ENCODE measurements at places on chromosomes 1 and 21.

- no peak overlapping the region for H3K4me3 ChIP-seq
- H3K27me3 ChIP-seq, result no peaks in the 10 kb centered on the region
- H3K36me3 ChIP-seq, result no peaks in the 10 kb centered on the region
These were observed 3.0 kb downstream of the ITLN2 start for GRCh38 chr1:160951443-160952128.

DNA sequence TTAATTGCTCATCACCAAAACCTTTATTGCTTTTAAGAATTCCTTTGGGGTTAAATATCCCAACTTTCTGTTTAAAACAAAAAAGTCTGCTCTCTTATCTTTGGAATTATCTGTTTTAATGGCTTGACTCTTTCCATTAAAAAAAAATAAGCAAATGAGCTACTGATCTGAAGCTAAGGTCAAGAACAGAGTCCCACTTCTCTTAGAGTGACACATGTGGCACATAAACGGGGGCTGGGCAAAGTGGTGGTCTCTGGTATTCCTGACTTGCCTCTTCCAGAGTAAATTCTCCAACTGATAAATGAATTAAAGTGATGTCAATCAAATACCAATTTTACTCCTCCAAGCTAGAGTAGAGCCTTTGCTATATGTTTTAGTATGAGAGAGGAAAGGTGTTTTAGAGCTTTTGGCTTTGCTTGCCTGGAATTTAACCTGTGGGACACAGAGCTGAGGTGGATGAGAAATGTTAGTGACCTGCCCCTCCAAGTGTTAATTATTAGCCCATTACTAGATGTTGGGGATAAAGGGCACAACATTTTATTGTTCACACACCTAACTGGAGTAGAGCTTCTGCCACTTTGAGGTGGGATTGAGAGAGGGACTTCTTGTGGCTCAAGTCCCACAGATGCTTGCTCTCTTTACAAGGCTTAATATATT is 864.0 kb downstream of the LRRIQ3 start:
- H3K27me3 ChIP-seq, result no peaks in the 10 kb centered on the region
- H3K27ac ChIP-seq, result no peak overlapping the region
- DNase-seq, result no peak

DNA sequence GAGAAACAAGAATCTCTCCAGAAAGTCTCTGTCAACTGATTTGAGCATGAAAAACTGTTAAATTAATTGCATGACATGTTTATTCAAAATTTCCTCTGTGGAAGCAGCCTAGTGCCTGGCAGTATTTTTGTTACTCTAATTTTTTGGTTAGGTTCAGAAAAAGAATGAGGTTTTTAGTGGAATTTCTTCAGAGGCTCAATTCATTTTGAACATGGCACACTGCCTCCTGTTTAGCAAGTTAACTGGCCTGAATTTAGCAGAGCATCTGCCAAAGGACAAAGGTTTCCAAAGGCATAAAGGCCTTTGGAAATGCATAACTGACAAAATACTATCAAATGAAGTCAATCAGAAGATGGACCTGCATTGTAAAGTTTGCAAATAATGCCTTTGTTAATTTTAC is 1326.5 kb downstream of the PLA2G4A start:
- H3K27me3 ChIP-seq, result no peaks in the 10 kb centered on the region
- no peak for DNase-seq
- no peaks in the 10 kb centered on the region for H3K36me3 ChIP-seq
- H3K4me1 ChIP-seq, result no peaks in the 10 kb centered on the region
- H3K27ac ChIP-seq, result no peak overlapping the region

- no peaks in the 10 kb centered on the region for H3K27me3 ChIP-seq
- H3K4me3 ChIP-seq, result no peak overlapping the region
- DNase-seq, result no peak
- no peaks in the 10 kb centered on the region for H3K4me1 ChIP-seq
These were observed 16.1 kb downstream of the SLAMF1 start for GRCh38 chr1:160630523-160631451.

DNA sequence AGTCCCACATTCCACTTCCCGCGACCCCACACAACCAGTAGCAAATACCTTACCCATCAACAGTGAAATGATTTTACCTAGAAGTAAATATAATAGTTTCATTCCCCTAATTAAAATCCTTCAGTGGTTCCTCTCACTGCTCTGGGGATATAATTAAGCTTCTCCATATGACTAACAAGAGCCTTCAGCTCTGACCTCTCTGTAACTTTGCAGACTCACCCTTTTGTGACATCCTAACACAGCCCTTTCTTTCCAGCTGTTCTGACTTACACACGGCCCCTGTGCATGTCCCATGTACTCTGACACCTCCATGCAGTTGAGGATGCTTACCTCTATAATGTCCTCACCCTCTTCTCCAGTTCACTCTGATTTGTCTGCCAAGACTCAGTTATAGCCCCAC is 137.3 kb upstream of the SPAG17 start:
- no peaks in the 10 kb centered on the region for H3K27me3 ChIP-seq
- H3K4me1 ChIP-seq, result no peaks in the 10 kb centered on the region
- H3K36me3 ChIP-seq, result no peaks in the 10 kb centered on the region
- H3K27ac ChIP-seq, result no peak overlapping the region
- H3K4me3 ChIP-seq, result no peak overlapping the region

DNA sequence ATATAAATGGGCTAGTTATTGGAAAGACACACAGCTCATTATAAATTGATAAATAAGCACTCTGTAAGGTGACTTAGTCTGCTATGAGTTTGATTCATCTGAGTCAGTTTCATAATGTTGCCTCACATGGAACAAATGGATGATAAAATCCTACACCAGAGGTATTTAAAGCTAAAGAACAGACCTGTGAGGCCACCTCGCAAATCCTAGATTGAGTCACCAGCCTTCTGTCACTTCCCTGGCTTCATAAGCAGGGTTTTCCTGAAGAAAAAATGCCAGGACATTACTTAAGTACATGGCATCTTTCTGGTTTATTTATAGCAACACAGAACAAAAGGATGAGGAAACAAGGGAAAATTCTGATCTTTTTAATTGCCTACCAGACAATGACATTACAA is 18.4 kb downstream of the CD2 start:
- no peaks in the 10 kb centered on the region for H3K4me1 ChIP-seq
- DNase-seq, result no peak
- no peak overlapping the region for H3K4me3 ChIP-seq

DNA sequence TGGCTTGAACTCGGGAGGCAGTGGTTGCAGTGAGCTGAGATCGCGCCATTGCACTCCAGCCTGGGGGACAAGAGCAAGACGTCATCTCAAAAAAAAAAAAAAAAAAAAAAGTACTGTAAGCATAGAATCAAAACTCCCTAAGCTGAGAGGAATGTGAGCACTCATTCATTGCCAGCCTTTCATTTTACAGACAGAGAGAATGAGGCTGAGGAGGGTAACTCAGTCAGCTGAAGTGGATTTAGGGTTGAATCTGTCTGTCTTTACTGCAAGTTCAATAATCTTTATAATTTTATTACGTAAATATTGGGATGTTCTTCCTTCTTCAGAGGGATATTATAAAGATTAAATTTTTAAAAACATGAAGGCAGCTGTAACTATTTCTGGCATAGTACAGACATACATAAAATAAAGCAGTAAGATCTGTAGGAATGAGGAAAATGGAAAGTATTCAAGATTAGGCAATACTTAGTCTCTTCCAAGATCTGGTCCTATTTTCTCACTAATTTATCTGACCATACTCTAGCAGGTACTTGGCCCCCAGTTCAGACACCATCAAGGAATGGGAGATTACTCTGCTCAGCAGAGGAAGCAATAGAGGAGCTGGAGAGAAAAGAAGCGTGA is 24.1 kb upstream of the MNDA start:
- DNase-seq, result no peak
- no peaks in the 10 kb centered on the region for H3K4me1 ChIP-seq
- no peak overlapping the region for H3K4me3 ChIP-seq
- no peaks in the 10 kb centered on the region for H3K36me3 ChIP-seq
- H3K27me3 ChIP-seq, result no peaks in the 10 kb centered on the region

GRCh38 chr1:44333376-44333775 is 21.7 kb downstream of the ERI3 start:
- H3K4me3 ChIP-seq, result no peak overlapping the region
- no peak for DNase-seq
- peaks cover 8% of the 10 kb centered on the region for H3K4me1 ChIP-seq
- H3K27me3 ChIP-seq, result no peaks in the 10 kb centered on the region

DNA sequence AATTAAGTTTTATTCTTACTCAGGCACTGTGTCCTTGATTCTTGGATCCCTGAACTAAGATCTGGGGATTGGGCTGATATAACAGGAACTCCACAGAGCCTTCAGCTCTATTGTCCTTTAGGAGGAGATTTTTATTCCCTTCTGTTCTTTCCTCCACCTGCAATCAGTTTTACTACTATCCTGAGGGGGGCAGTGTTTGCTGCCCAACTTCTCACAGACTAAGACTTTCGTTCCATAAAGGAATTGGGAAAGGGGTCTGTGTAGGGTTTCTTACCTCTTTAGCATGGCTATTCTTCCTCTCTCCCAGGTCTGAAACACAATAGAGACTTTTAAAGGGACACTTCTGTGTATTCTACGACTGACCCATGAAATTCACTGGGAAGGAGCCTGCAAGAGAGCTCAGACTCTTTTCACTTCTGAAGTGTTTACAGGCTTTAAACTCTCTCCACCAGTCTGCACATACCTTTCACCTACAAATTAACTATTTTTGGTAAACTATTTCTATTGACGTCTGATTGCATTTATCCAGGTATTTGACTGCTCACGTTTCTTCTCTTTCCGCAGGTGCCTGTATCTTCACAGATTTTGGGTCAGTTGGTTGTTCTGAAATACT is 103.3 kb upstream of the DEPDC1 start:
- no peaks in the 10 kb centered on the region for H3K4me1 ChIP-seq
- DNase-seq, result no peak
- H3K36me3 ChIP-seq, result no peaks in the 10 kb centered on the region
- H3K4me3 ChIP-seq, result no peak overlapping the region
- H3K27ac ChIP-seq, result no peak overlapping the region

- H3K36me3 ChIP-seq, result no peaks in the 10 kb centered on the region
- no peak overlapping the region for H3K27ac ChIP-seq
- no peak for DNase-seq
- H3K4me3 ChIP-seq, result no peak overlapping the region
- peaks cover 4% of the 10 kb centered on the region for H3K4me1 ChIP-seq
These were observed 29.1 kb upstream of the LRRC8C start for GRCh38 chr1:89603651-89604413.

GRCh38 chr1:203440771-203441170 is 34.8 kb upstream of the PRELP start:
- H3K27me3 ChIP-seq, result peaks cover 5% of the 10 kb centered on the region
- DNase-seq, result peak; percentile 84
- no peaks in the 10 kb centered on the region for H3K36me3 ChIP-seq
- no peaks in the 10 kb centered on the region for H3K4me1 ChIP-seq
- H3K4me3 ChIP-seq, result no peak overlapping the region

DNA sequence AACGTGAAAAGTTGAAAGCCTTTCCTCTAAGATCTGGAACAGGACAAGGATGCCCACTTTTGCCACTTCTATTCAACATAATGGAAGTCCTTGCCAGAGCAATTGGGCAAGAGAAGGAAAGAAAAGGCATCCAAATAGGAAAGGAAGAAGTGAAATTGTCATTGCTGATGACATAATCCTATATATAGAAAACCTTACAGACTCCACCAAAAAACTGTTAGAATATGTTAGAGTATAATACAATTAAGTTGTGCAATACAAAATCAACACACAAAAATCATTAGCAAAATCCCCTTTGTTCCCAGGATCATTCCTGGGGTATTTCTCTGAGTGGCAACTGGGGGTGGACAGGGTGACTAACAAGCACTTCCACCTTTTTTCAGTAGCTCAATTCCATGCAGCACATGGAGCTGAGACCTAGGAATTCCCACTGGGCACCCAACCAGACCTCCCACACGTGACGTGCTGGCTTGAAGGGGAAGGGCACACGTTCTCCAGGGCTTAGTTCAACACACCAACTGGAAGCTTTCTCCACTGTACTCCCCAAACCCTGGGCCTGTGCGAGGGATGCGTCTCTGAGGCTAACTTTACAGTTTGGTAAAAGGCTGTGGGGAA is 9.6 kb downstream of the STUM start:
- H3K36me3 ChIP-seq, result no peaks in the 10 kb centered on the region
- no peak overlapping the region for H3K27ac ChIP-seq
- no peak for DNase-seq
- H3K27me3 ChIP-seq, result peaks cover 12% of the 10 kb centered on the region
- H3K4me1 ChIP-seq, result no peaks in the 10 kb centered on the region

DNA sequence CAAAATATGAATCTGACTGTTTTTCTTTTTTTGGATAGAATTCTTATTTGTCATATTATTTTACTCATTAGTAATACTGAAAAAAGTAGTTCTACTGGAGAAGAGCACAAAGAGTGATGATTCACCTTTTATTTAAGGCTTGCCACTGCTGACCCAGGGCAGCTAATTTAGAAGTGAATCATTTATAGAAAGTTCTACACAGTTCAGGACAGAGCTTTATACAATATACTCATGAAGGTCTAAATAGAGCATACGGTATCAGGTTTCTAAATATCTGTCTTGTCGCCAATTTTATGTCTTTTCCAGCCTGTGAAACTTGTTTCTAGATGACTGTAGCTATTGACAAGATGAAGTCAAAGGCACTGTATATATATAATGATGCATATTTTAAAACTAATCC is 25.0 kb downstream of the GIPC2 start:
- H3K4me3 ChIP-seq, result no peak overlapping the region
- H3K36me3 ChIP-seq, result no peaks in the 10 kb centered on the region
- peaks cover 38% of the 10 kb centered on the region for H3K4me1 ChIP-seq
- H3K27me3 ChIP-seq, result no peaks in the 10 kb centered on the region
- DNase-seq, result no peak

- H3K4me3 ChIP-seq, result no peak overlapping the region
- no peaks in the 10 kb centered on the region for H3K27me3 ChIP-seq
- H3K27ac ChIP-seq, result no peak overlapping the region
- H3K36me3 ChIP-seq, result no peaks in the 10 kb centered on the region
- H3K4me1 ChIP-seq, result no peaks in the 10 kb centered on the region
- DNase-seq, result no peak
These were observed 4.8 kb upstream of the IRF6 start for GRCh38 chr1:209810783-209811182.

DNA sequence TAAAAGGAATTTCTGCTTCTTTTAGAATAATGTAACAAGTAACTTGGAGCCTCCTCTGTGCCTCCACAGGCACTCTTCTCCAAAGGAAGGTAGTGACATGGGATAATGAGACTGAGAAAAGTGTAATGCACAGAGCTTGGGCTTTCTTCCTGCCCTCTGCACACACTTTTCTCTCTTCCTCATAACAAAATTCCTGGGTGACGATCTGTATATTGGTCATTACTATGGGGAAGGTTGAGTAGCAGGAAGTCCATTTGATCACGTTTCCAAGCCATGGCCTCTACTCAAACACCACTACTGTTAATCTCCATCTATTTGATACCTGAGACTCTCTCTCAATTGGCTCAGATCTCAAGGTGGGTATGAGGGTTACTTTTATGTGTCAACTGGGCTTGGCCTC is 113.9 kb downstream of the GRIK1 start:
- H3K27ac ChIP-seq, result no peak overlapping the region
- no peaks in the 10 kb centered on the region for H3K27me3 ChIP-seq
- H3K4me3 ChIP-seq, result no peak overlapping the region
- no peak for DNase-seq

Data from psoas muscle (tissue), 8 donors.